CD4-positive, alpha-beta T cell treated with Interleukin-15 for 4 hours (primary cell): ENCODE measurements at places on chromosomes 1 and 21.

GRCh38 chr1:222084996-222085395 lies 343.1 kb upstream of the DUSP10 start:
- DNase-seq, result no peak

DNA sequence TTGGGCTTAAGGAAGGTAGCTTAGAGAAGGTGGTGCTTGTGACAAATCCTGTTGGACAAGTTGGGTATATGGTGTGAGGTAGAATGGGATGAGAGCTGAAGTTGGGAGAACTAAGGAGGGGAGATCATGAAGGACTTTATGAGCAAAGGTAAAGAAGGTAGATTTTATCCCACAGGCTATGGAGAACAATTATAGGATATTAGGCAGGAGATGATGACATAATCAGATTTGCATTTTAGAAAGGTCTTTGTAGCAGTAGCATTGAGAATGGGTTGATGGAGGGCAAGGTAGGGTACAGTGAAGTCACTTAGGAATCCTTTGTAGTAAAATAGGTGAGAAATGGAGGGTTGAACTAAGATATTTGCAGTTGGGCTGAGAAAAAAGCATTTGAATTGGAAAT lies 14.9 kb upstream of the TCHH start:
- DNase-seq, result no peak

DNA sequence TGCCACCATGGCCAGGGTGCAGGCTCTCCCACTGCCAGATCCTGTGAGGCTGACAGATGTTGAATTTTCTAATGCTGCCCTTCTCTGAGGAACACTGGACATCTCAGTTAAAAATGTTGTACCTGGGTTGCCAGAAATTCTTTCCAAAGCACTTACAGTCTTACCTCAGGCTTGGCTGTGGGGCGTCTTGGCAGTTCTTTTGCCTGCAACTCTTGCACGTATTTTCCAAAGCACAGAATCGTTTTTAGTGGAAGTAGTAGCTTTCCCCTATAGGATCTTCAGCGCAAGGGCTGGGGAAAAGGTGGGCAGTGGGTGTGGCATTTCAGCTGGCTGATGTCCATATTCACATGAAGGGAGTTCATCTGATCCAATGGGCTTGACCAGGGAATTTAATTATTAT lies 53.9 kb downstream of the EDN2 start:
- no peak for DNase-seq

DNA sequence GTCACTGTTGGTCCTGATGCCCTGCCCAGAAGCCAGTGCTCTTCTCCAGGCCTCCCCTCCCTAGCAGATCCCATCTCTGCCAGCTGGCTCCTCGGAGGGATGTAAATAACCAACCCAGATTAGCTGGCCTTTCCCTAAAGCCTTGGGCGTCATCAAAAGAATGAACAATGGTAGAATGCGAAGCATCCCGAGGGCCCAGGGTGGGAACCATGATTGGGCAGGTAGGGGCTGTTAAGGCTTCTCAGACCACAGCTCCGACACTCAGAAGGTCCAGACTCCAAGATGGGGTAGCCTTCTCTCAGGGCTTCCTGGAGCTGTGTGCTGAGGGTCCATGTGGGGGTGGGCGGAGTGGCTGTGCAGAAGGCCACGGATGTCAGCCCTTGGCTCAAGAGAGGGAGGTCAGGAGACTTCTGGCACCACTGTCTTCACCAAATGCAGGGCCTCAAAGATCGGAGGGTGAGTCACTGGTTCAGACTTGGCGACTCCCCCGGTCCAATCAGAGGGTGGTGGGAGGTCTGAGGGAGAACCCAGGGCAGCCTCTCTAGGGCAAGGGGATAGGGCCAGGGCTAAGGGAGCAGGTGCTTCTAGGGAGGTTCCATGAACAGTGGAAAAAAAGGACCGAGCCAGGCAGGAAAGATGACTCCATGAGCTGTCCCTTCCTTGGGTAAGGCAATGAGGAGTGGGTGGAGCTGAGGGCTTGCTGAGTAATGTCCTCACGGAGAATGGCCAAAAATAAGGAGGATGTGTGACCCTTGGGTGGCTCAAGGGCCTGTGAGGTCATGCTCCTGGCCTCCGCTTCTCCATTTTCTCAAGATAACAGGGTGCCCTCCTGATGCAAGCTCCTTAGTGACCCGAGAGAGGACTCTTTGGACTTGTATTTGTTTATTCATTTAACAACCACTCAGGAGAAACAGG lies 58.4 kb upstream of the EPS8L3 start:
- DNase-seq, result no peak

DNA sequence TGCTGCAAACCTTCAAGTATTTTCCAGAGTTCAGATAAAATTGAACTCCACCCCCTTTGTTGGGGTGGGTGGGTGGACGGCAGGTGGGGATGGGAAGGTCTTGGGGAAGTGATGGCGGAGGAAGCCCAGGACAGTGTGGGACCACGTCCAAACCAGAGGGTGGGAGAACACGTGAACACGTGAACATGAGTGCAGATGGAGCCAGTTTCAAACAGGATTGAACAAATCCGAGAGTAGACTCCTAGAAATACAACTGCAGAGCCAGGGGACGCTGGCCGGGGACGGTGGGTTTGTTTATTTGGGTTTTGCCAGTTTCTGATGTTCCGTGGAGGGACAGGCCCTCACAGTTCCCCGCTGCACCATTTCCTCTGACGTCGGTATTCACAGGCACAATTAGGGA lies 2.9 kb downstream of the KRTAP10-2 start:
- DNase-seq, result no peak
